ENCODE measurements at places on chromosomes 4 and X. TPM values are rescaled to one million over a fixed set of nuclear protein-coding genes. Genes with fewer than 3 reads are reported as not detected.

PHEX gene
- 0.17 TPM for polyA plus RNA-seq

DNA sequence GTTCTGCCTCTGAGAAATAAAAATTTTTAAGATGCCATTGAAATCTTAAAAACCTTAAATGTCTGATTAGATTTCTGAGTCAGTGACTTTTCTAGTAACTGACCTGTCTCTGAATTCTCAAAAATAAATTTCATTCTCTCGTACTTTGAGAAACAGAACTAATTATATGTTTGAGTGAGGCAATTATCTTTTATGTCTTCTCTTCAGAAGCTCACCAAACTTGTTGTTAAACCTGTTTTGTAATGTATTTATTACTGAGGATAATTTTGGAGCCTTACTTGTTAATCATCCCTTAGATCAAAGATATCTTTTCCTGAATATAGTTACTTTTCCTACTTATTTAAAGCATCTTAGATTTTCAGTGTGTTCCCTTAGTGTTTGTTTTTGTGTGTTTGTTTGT, 64.5 kb upstream of the MMAA start:
- DNase-seq = no peak

DNA sequence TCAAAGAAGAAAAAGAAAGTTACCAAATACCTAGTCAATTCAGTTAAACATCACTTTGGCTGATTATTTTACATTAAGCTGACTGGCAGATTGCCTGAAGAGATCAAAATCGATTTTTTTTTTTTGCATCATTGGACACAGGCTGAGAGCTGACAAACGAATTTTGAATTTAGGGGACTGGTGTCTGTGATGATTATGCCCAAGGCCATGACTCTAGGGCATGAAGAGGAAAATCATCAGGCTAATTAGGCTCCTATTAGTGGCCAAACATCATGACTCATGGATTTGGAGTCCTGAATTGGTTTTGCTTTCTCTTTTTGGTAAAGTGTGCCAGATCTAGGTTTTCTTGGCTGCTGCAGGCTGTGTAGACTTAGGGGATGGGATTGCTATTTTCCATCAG, 829.3 kb upstream of the LCORL start:
- no peak for DNase-seq

- no peak for DNase-seq
Observed at GRCh38 chr4:154741922-154742850, 1.6 kb upstream of the LRAT start.

Measured in BJ (cell line).